Activated CD8-positive, alpha-beta memory T cell treated with anti-CD3 and anti-CD28 coated beads, Interleukin-2, amount 10 ng/mL, durations not matched to agents 7 days and 5 days (primary cell): ENCODE measurements at places on chromosomes 2 and 18. TPM values are rescaled to one million over a fixed set of nuclear protein-coding genes. Genes with fewer than 3 reads are reported as not detected.
A peak's percentile ranks its signal among the peaks of the same experiment; 100 is the strongest.

GRCh38 chr18:34345738-34346137 lies 121.0 kb upstream of the NOL4 start:
- no peak overlapping the region for H3K4me3 ChIP-seq
- no peaks in the 10 kb centered on the region for H3K27me3 ChIP-seq
- no peaks in the 10 kb centered on the region for H3K4me1 ChIP-seq
- no peaks in the 10 kb centered on the region for H3K36me3 ChIP-seq

- H3K4me1 ChIP-seq = no peaks in the 10 kb centered on the region
- peaks cover 18% of the 10 kb centered on the region for H3K27me3 ChIP-seq
- DNase-seq = no peak
Measured at GRCh38 chr2:177711483-177712265, 319.1 kb downstream of the AGPS start.

- no peaks in the 10 kb centered on the region for H3K27me3 ChIP-seq
- DNase-seq = no peak
- no peak overlapping the region for H3K4me3 ChIP-seq
Measured at GRCh38 chr2:191263050-191263449, 17.8 kb downstream of the MYO1B start.

DNA sequence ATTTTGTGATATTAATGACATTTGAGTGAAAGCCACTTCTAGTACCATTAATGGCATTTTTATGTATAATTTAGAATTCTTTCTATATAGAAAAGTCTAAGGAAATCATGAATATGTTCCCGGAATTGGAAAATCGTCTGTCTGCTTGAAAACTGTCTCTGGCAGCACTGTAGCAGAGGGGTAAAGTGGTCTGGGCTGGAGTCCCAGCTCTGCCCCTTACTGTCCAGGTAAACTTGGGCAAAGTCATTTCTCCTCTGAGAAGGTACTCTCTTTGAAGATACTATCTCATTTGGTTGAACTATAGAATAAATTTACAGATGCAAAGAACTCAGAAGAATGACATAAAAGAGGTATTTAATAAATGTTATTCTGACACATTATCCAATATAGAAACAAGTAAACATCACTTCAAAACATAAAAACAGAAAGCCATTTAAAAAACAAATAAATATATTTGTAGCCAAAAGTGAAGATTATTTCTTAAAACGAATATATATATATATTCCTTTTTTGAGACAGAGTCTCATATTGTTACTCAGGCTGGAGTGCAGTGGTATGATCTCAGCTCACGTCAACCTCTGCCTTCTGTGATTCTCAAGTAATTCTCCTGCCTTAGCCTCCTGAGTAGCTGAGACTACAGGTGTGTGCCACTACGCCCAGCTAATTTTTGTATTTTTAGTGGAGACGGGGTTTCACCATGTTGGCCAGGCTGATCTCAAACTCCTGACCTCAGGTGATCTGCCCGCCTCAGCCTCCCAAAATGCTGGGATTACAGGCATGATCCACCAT lies 149.8 kb upstream of the ITGA4 start:
- peaks cover 4% of the 10 kb centered on the region for H3K36me3 ChIP-seq
- H3K4me1 ChIP-seq = peaks cover 72% of the 10 kb centered on the region
- H3K4me3 ChIP-seq = peak overlapping the region; percentile 66
- H3K27me3 ChIP-seq = no peaks in the 10 kb centered on the region
- peak overlapping the region; percentile 95 for H3K27ac ChIP-seq

GRCh38 chr18:60966876-60967275 lies 366.4 kb upstream of the CDH20 start:
- H3K27me3 ChIP-seq = no peaks in the 10 kb centered on the region
- no peak for DNase-seq
- H3K36me3 ChIP-seq = no peaks in the 10 kb centered on the region

DNA sequence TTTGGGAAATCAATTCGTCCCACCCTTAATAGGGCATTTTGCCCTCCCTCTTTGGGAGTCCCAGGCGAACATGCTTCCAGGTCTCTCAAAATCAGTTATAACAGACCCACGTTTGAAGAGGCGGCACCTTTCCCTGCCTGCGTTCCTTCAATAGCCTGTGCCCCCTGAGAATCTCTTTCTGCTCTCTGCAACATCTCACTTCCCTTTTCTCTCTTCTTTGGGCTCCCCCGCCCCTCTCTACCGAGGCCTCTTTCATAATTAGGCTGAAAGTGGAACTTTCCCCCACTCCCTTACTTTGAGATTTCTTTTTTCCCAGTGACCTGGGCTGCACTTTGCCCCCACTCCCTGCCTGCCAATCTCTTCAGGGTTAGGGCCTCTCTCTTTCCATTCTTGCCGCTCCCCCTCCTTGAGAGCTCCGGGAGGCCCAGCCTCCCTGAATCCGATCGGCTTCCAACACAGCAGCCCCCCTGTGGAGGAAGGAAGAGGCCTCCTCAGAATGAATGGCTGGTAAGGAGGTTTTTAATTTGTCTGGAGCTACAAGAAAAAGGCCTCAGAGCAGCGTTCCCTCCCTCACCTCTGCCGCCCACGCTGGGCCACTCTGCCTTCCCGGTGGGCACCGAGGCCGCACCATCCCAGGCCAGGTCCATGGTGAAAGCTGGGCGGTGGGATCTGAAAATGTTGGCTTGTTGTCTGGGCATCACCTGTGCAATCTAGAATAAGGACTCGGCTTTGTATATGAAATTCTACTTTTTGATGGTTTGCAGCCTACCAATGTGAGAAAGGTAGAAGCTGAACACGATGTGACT lies 162.6 kb upstream of the SIX3 start:
- no peaks in the 10 kb centered on the region for H3K27me3 ChIP-seq
- peaks cover 5% of the 10 kb centered on the region for H3K36me3 ChIP-seq
- H3K27ac ChIP-seq = no peak overlapping the region
- no peak overlapping the region for H3K4me3 ChIP-seq
- no peaks in the 10 kb centered on the region for H3K4me1 ChIP-seq

DNA sequence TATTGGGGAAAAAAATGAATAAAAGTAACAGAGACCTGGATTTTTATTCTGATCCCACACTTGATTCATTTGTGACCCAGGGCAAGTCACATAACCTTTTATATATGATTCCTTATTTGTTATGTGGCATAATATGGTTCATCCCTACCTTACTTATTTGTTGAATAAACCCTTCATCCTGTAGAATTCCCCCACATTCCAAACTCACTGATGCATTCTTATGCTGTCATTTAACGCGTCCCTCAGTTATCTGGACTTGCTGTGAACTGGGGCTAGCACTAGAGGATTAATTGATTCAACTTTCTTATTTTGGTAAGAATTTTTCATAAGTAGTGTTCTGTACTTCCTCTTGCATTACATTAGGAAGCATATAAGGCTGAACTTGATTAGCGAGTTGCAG lies 384.7 kb upstream of the RAB12 start:
- no peak overlapping the region for H3K27ac ChIP-seq
- no peaks in the 10 kb centered on the region for H3K27me3 ChIP-seq
- H3K36me3 ChIP-seq = no peaks in the 10 kb centered on the region
- H3K4me1 ChIP-seq = no peaks in the 10 kb centered on the region
- no peak for DNase-seq

- no peak for DNase-seq
- no peaks in the 10 kb centered on the region for H3K27me3 ChIP-seq
- H3K4me3 ChIP-seq = no peak overlapping the region
- no peak overlapping the region for H3K27ac ChIP-seq
- H3K36me3 ChIP-seq = peaks cover 25% of the 10 kb centered on the region
- peaks cover 3% of the 10 kb centered on the region for H3K4me1 ChIP-seq
Measured at GRCh38 chr18:49042246-49042570, 91.4 kb upstream of the SMAD7 start.

DNA sequence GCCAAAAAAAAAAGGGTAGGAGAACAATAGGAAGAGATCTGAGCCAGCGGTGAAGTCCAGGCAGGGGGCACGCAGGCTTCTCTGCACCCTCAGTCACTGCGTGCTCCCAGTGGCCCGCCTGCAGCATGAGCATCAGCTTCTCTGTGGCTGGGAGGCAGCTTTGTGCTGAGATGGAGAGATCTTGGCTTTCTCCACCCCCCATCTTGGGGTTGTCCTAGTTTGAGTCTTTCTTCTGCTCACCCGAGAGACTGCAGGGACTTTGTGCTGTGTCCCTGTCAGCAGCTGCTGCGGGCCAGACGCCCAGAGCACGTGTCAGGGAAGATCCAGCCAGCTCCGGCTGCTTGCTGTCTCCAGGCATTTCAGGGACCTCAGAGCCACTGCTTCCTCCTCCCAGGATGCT lies 20.3 kb downstream of the TRAPPC12 start:
- no peak overlapping the region for H3K27ac ChIP-seq
- no peaks in the 10 kb centered on the region for H3K27me3 ChIP-seq
- peaks cover 52% of the 10 kb centered on the region for H3K36me3 ChIP-seq
- H3K4me1 ChIP-seq = no peaks in the 10 kb centered on the region

GRCh38 chr18:49743117-49743567 lies 70.2 kb downstream of the ACAA2 start:
- no peaks in the 10 kb centered on the region for H3K4me1 ChIP-seq
- H3K27me3 ChIP-seq = peaks cover 18% of the 10 kb centered on the region
- H3K36me3 ChIP-seq = no peaks in the 10 kb centered on the region
- no peak overlapping the region for H3K4me3 ChIP-seq

- H3K4me1 ChIP-seq = peaks cover 86% of the 10 kb centered on the region
- no peak overlapping the region for H3K27ac ChIP-seq
- peaks cover 22% of the 10 kb centered on the region for H3K36me3 ChIP-seq
- peak; percentile 31 for DNase-seq
Measured at GRCh38 chr2:239261796-239262483, 138.9 kb downstream of the HDAC4 start.

DNA sequence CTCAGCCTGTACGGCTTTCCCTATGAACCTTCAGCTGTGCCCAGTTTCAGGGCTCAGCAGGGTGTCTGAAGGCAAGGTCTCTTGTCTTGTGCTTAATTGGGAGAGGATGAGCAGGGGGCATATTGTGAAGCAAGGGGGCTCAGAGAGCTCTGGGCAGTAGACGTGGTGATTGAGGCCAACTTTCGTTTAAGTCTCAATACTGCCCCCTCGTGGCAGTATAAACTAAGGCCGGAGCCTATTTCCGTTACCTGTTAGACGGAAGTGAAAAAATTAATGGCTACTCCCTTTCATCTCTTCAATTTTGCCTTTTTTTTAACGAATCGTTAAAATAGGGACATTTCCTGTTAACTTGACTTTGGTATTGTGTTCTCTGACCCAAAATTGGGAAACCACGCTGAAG lies 193.4 kb downstream of the TDRD15 start:
- no peaks in the 10 kb centered on the region for H3K4me1 ChIP-seq
- peak; percentile 46 for DNase-seq
- no peak overlapping the region for H3K27ac ChIP-seq
- no peak overlapping the region for H3K4me3 ChIP-seq
- no peaks in the 10 kb centered on the region for H3K27me3 ChIP-seq

GRCh38 chr2:9655441-9656269 lies 24.9 kb upstream of the YWHAQ start:
- peaks cover 10% of the 10 kb centered on the region for H3K27me3 ChIP-seq
- peaks cover 53% of the 10 kb centered on the region for H3K4me1 ChIP-seq
- peaks cover 19% of the 10 kb centered on the region for H3K36me3 ChIP-seq
- H3K4me3 ChIP-seq = peak overlapping the region; percentile 39
- peak overlapping the region; percentile 87 for H3K27ac ChIP-seq
- peak; percentile 84 for DNase-seq

DNA sequence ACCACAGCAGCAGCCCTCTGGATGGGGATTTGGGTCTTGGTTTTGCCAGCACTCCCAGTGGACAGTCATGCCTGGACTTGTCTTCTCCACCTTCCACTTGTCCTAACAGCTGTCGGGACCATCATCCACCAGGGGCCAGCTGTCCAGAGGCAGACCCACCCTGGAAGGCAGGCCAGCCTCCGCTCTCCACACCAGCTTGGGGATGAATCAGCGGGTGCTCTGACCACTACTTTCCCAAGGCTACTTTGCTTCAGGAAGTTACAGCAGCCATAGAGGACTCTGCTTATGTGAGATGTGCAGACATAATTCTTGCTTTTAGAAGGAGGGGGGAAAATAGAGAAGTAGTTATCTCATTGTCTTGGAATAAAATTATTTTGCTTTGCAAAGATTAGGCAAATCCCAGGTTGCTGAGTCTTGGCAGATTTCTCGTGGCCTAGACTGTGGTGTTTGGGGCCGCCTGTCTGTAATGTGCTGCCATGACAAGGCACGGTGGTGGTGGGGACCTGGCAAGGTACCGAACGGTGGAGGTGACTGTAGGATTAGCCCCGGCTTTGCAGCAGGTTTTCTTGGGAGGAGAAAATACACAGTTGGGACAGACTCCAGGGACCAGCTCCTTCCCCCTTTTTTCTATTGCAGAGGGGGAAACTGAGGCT lies 148.7 kb downstream of the AGAP1 start:
- DNase-seq = no peak
- no peak overlapping the region for H3K4me3 ChIP-seq
- H3K4me1 ChIP-seq = no peaks in the 10 kb centered on the region
- H3K27ac ChIP-seq = no peak overlapping the region
- H3K36me3 ChIP-seq = no peaks in the 10 kb centered on the region
- peaks cover 15% of the 10 kb centered on the region for H3K27me3 ChIP-seq

DNA sequence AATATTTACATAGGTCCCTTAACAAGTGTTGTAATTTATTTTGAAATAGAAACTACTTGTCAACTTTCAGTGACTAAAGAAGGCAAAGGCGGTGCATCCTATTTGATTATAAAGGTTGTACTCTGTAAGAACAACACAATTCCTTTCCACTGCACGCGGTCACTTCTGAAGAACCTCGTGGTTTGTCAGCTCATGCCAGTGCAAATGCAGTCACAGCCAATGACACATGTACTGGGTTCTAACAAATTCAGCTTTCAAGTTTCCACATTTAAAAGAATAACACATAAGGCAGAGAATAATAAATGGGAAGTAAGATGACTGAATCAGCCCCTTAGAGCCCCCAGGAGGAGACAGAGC lies 39.7 kb downstream of the CYB5A start:
- no peaks in the 10 kb centered on the region for H3K27me3 ChIP-seq
- no peak for DNase-seq
- peaks cover 14% of the 10 kb centered on the region for H3K4me1 ChIP-seq
- no peak overlapping the region for H3K4me3 ChIP-seq

- DNase-seq = no peak
- H3K4me1 ChIP-seq = no peaks in the 10 kb centered on the region
- H3K27me3 ChIP-seq = no peaks in the 10 kb centered on the region
- no peak overlapping the region for H3K27ac ChIP-seq
- H3K36me3 ChIP-seq = no peaks in the 10 kb centered on the region
- no peak overlapping the region for H3K4me3 ChIP-seq
Measured at GRCh38 chr18:45423659-45424058, 191.6 kb upstream of the SLC14A2 start.

DNA sequence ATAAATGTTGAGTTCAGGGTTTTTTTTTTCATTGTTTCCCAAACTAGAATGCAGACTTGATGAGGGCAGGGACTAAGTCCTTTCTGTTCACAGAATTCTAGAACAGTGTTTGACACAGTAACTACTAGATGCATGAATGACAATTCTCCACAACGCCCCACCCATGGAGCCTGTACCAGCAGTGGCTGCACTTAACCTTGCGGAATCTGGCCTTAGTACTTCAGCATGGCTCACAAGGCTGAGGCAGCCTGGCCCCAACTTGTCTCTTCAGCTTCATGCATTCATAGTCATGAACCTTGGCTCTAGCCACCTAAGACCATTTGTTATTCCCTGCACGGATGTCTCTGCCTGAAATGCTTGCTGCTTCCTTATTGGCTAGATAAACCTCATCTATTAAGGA lies 29.5 kb upstream of the MSGN1 start:
- no peak overlapping the region for H3K4me3 ChIP-seq
- H3K27me3 ChIP-seq = peaks cover 8% of the 10 kb centered on the region
- no peak overlapping the region for H3K27ac ChIP-seq
- peaks cover 9% of the 10 kb centered on the region for H3K4me1 ChIP-seq

MFSD6 gene
- 53.1 TPM for total RNA-seq

PLA2R1 gene
- not detected for total RNA-seq

CRYBA2 gene
- not detected for total RNA-seq

VIL1 gene
- 0.73 TPM for total RNA-seq

MRO gene
- total RNA-seq = not detected

MMADHC gene
- 82.1 TPM for total RNA-seq
